ENCODE measurements at places on chromosomes 4 and X.

- DNase-seq, result peak; percentile 36
Observed at GRCh38 chrX:102712981-102713625, 855 bp downstream of the GPRASP2 start.

GRCh38 chr4:112341033-112341432, 43.9 kb downstream of the ALPK1 start:
- DNase-seq, result no peak

GRCh38 chrX:2658585-2659292, 32.4 kb upstream of the CD99 start:
- DNase-seq, result no peak

GRCh38 chrX:134454506-134454905, 5.5 kb upstream of the HPRT1 start:
- no peak for DNase-seq

Measured in upper lobe of left lung (tissue), 6 donors.